ENCODE measurements at places on chromosomes 6 and 20.

DNA sequence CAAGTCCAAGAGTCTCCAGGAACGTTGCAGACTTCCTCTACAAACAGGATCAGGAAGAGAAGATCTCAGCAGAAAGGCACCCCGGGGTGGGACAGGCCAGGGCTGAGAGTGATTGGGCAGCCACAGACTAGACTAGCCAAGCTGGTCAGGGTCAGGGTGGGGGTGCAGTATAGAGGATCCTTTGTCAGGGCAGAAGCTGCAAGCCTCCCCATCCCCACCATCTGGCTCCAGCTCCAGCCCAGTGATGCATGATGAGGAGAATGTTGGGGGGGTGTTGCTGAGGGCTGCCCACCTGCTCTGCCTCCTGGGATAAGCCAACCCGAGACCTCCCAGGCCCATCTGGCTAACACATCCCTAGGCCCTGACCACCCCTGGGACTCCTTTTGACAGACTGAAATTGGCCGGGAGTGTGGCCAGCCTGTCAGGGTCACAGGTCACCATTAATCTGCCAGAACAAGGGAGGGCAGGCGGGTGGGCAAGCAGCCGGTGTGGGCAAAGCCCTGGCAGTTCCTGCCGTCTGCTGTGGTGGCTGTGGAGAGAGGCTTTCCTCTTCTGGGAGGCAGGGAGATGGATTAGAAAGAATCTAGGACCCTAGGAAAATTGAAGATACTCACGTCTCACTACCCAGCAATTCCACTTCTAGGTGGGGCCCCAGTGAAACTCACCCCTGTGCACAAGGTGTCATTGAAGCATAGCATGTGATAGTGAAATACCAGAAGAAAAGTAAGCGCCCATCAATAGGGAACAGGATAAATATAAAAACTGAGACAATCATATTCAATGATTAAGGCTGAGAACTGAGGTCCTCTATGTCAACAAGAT, 22.1 kb upstream of the SNTA1 start:
- no peak for DNase-seq

DNA sequence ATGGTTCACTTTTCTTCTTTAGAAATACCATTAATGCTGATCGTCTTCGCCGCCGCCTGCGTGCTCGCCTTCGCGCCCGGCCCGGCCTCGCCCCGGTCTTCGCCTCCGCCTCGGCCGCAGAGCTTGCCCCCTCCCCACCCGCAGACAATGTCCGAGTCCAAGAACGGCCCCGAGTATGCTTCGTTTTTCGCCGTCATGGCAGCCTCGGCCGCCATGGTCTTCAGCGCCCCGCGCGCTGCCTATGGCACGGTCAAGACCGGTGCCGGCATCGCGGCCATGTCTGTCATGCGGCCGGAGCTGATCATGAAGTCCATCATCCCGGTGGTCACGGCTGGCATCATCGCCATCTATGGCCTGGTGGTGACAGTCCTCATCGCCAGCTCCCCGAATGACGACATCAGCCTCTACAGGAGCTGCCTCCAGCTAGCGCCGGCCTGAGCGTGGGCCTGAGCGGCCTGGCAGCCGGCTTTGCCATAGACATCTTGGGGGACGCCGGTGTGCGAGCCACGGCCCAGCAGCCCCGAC, 4.8 kb upstream of the PRPH2 start:
- no peak for DNase-seq

- DNase-seq, result no peak
These were observed 54.6 kb downstream of the GJA10 start for GRCh38 chr6:89948876-89949275.

GRCh38 chr6:42185597-42185996, 9.2 kb downstream of the GUCA1B start:
- no peak for DNase-seq

DNA sequence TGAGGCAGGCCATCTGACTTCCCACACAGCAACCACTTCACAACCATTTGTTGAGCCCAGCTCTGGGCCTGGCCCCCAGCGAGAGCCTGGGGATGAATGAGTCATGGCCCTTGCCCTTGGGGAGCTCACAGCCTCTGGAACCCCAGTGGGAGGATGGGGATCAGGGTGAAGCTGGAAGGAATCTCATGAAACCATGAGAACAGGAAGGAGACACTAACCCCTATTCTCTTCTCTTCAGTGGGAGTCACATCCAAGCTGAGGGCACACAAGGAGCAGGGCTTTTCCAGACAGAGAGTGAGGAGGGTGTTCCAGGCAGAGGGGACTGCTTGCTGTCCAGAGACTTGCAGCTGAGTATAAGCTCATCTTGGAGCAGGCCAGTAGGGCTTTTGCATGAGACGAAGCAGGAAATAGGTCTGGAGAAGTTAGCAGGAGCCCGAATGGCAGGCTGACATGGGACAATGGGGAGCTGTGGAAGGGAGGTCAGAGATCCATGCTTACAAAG, 7.5 kb downstream of the FOXS1 start:
- no peak for DNase-seq

DNA sequence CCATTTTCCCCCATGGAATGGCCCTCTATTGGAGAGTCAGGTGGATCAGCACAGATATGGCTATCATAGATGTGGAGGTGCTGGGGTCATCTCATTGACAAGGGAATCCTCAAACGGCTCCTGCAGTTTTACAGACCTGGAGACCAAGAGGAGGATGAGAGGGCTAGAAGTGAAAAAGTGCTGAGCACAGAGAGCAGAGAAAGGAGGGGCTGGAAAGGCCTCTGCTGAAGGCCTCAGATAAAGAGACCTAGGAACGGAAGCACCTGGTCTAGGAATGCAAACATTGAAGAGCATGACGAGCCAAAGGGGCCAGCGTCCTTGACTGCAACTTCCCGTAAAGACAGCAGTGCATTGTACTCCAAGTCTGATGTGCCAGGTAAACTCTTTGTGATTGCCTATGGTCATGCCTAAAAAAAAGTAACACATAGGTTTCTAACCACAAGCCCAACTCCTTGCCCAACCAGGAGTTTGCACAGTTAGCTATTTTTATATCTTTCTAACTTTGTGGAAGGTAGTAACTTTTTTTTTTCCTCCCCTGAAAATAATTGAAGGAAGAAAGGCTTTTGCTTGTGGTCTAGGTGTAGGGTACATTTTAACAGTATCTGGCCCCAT, 15.2 kb downstream of the RSPH4A start:
- DNase-seq, result no peak

GRCh38 chr6:7703148-7703680, 22.7 kb upstream of the BMP6 start:
- no peak for DNase-seq
